ENCODE measurements at places on chromosomes 12 and 14.

- DNase-seq: no peak
Measured at GRCh38 chr14:77041881-77042545, 13.5 kb upstream of the IRF2BPL start.

DNA sequence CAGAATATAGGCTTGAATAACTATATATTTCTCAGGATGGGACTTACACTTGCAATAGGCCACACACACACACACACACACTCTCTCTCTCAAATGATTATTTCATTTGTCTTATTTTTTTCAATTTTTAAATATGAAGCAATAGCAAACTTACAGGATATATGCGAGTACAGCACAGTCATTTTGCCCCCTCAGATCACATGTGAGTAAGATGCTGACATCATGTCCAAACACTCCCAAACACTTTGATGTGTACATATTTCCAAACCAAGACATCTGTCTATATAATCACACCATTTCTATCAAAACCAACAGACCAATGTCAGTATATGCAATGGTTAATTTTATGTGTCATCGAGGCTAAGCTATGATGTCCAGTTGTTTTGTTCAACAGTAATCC, 1535.9 kb upstream of the FLRT2 start:
- no peak for DNase-seq

DNA sequence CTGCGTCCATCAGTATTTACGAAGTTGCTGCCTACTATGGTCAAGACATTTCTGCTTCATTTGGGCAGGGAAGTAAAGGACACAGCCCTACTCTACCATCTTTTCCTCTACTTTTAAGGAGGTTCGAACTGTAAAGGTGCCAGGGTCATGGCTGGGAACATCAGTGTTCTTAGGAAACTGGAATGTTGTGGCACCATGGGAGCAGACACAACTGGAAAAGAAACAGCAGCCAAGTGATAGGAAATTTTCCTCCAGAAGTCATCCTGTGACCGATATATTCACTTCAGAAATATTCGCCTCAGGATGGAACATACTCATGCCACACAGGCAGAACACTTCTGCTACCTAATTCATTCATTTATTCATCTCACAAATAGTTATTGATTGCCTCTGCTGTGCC, 104.4 kb downstream of the ETV6 start:
- no peak for DNase-seq

DNA sequence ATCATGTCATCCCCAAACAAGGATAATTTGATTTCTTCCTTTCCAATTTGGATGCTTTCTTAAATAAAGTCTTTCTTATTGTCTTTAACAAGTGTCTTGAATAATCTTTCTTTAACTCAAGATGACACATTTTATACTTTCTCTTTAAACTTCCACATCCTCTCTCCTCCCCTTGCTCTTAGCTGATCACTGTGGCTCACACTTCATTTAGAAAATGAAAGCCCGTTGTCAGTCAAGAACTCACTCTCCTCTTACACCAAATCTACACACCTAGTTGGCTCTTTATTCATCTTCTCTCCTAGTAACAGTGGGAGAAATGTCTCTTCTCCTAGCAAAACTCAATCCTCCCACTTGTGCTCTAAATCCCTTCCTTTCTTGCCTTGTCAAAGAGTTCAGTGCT, 10.4 kb upstream of the RMST start:
- no peak for DNase-seq

DNA sequence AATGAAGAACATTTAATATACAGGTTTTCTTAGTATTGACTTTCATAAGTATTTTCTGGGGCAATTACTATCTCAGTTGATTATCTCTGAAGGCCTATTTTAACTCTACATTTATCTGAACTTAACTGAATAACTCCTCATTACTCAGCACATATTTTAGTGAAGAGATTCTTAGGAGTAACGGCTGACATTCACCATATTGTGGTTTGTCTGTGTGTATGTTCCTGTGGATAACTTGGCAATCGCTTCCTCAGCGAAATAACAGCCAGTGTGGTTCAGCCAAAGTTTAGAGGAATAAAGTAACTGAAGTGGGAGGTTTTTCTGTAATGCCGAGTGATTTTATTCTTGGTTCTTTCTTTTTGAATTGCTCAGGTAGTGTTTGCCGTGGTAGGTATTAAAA, 168.0 kb downstream of the RAD51B start:
- DNase-seq: no peak
